ENCODE measurements at places on chromosomes 13 and 19. TPM values are rescaled to one million over a fixed set of nuclear protein-coding genes. Genes with fewer than 3 reads are reported as not detected.

The ZNF835 gene
- total RNA-seq = not detected

GRCh38 chr13:32314271-32315237 is 609 bp downstream of the ZAR1L start:
- DNase-seq = peak; percentile 82

The FOXO1 gene
- total RNA-seq = 7.4 TPM

DNA sequence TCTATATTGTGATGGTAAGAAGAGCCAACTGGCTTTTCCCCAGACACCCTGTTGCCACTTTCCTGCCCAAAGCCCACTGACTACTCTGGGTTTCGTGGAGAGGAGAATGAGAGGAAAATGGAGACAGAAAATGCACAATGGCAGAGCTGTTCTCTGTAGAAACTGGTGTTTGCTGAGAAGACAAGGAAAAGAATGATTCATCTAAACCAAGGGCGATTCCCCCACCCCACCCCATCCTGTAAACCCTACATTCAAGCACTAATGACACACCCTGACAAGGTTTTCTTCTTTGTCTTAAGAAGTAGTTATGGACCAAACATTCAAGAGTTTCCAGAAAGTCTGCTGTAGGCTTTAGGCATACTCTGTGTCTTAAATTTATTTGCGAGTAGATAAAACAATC is 68.8 kb downstream of the DOCK9 start:
- DNase-seq = peak; percentile 30

GRCh38 chr13:19888799-19889198 is 25.4 kb upstream of the ZMYM5 start:
- DNase-seq = peak; percentile 43

GRCh38 chr13:114230117-114230516 is 4.6 kb upstream of the CDC16 start:
- no peak for DNase-seq

GRCh38 chr13:108834193-108834592 is 204.8 kb downstream of the MYO16 start:
- peak; percentile 34 for DNase-seq

DNA sequence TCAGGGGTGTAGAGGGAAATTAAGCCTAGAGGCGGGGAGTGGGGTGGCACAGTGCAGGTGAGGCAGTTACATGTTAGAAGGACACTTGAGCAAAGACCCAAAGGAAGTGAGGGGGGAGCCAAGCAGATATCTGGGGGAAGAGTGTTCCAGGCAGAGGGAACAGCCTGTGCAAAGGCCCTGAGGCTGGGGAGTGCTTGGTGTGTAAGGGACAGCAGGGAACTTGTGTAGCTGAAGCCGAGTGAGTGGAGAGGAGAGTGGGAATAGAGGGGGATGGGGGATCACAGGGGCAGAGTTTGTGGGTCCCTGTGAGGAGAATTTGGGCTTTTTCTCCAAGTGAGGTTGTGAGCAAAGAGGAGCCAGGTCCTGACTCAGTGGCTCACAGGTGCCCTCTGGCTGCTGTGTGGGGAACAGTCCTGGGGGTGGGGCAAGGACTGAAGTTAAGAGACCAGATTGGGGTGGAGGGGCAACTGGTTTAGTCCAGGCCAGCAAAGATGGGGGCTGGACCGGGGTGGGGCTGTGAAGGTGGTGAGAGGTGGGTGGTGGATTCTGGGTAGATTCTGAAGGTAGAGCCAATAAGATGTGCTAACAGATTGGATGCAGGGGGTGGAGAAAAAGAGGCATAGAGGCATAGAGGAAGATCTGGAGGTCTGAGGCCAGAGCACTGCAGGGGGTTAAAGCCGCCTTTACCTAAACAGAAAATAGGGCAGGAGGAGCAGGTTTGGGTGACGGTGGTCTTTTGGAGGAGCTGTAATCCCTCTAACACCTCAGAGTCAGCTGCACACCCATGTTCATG is 75.3 kb downstream of the CACNA1A start:
- peak; percentile 47 for DNase-seq

The DMWD gene
- total RNA-seq = 102 TPM

The RFPL4AL1 gene
- total RNA-seq = not detected

The CELF5 gene
- total RNA-seq = 0.10 TPM

DNA sequence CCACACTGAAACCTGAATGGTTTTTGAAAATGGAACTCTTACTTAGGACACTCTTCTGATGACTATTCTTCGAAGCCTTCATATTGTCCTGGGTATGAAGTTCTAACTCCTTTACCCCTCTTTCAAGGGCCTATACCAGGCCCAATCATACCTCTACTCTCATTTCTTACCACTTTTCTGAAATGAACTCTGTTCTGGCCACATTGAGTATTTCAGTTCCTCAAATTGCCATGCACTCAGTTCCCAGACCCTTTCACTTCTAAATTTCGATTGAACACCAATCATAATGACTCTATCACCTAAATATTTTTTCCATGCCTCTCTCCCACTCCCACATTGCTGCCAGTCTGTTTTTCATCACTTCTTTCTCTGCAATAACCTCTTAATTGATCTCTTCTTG is 53.7 kb downstream of the LACC1 start:
- no peak for DNase-seq
